ENCODE measurements at places on chromosomes 13 and 19.

DNA sequence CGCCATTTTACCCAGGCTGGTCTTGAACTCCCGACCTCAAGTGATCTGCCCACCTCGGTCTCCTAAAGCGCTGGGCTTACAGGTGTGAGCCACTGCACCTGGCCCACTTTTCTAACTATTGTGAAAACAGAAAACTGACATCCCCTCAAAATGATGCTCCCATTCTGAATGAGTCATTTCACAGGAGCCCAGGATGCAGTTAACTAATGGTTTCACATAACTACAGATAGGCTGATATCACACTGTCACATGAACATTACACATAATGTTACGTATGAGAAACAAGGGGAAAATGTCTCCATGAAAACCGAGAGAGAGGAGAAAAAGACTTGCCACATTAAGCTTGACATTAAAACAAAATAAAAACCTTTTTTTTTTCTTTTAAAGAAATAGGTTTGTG is 37.5 kb downstream of the N4BP2L2 start:
- no peak for DNase-seq

- DNase-seq = no peak
Measured at GRCh38 chr13:30727491-30728355, 7.6 kb upstream of the ALOX5AP start.

- no peak for DNase-seq
Measured at GRCh38 chr13:34523406-34523805, 418.7 kb upstream of the NBEA start.

GRCh38 chr13:52454459-52454819 is 839 bp upstream of the CKAP2 start:
- DNase-seq = no peak

DNA sequence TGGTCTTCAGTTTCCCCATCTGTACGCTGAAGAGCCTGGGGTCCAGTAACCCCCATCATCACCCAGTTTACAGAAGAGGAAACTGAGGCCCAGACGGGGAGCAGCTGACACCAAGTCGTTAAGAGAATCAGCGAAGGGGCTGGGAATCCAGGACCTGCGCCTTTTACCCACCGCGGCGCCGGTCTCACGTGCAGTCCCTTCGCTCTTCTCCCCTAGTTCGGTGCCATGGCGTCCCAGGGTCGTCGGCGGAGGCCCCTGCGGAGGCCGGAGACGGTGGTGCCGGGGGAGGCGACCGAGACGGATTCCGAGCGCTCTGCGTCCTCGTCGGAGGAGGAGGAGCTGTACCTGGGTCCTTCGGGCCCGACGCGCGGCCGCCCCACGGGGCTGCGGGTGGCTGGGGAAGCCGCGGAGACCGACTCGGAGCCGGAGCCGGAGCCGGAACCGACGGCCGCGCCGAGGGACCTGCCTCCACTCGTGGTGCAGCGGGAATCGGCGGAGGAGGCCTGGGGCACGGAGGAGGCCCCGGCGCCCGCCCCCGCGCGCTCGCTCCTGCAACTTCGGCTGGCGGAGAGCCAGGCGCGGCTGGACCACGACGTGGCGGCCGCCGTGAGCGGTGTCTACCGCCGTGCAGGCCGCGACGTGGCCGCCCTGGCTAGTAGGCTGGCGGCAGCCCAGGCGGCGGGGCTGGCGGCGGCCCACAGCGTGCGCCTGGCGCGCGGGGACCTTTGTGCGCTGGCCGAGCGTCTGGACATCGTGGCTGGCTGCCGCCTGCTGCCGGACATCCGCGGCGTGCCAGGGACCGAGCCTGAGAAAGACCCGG is 698 bp downstream of the BLOC1S3 start:
- DNase-seq = no peak

- no peak for DNase-seq
Measured at GRCh38 chr19:3721887-3722442, 13.8 kb downstream of the TJP3 start.

DNA sequence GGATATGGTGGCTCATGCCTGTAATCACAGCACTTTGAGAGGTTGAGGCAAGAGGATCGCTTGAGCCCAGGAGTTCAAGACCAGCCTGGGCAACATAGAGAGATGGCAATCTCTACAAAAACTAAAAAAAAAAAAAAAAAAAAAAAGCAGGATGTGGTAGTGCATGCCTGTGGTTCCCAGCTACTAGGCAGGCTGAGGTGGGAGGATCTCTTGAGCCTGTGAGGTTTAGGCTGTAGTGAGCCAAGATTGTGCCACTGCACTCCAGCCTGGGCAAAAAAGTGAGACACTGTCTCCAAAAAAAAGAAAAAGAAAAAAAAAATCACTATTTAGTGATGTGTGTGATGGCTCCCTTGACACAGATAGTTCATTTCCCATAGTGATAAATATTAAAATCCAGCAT is 365.0 kb upstream of the NBEA start:
- DNase-seq = no peak

DNA sequence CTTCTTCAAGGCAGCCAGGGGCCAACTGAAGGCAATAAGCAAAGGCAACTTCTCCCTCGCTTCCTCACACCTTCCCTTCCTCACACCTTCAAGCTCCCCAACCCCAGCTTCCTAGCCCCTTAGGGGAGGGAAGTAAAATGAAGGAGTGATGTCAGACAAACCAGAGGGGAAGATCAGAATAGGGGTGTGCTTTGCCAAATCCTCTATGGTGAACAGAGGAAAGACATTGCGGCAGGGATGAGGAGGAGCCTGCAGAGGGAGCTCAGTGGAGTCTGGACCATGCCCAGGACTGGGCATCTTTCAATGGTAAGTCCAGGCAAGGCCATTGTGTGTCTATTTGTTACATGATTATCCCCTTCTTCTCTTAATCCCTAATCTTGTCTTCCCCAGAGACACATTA is 164.0 kb downstream of the TSHZ3 start:
- no peak for DNase-seq

DNA sequence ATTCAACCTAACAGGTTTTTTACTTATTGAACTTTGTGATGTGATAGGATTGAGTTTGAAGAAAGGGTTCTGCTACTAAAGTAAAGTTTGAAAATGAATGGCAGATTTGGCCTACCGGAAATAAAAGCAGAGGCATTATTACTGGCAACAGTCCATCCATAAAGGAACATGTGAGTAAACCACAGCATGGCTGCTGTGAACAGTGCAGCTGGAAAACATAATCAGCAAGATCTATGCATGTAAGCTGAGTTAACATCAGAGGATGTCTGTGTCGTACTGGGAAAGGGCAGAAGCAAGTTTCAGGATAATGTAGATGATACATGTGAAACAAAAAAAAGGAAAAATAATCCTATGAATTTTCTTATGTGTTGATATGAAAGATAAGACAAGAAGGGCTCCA is 87.6 kb downstream of the CYSLTR2 start:
- no peak for DNase-seq

DNA sequence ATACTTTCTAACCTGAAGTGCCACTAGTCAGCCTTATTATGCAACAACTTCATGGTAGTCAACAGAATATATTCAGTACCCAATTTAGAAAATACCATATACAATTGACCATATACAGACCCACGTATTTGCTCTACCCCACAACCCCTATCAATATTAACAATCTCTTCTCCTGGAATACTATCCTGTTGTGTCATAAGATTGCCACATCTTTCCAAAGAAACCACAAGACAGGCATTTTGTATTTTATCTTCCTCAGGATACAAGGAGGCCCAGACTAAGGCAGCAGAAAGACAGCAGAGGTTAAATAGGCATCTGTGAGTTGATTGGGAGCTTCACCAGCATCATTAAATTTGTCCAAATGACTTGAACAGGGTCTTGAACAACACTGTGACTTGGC is 4.5 kb downstream of the SPART start:
- DNase-seq = no peak

DNA sequence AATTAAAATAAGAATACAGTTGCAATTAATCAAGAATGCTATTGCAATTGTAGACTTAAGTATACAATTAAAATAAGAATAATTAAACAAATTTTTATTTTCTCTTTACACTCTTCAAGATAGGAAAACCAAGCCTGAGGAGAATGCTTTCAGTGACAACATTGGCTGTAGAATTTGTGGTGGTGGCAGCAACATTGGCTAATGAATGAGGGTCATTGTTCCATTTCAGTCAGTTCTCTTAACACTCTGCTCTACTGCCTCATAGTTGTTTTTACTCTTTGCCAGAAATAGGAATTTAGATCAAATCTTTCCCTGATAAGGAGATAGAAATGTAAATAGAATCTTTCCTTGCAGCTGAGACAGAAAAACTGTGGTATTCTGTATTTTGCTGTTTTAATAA is 391.6 kb downstream of the PCDH20 start:
- no peak for DNase-seq

DNA sequence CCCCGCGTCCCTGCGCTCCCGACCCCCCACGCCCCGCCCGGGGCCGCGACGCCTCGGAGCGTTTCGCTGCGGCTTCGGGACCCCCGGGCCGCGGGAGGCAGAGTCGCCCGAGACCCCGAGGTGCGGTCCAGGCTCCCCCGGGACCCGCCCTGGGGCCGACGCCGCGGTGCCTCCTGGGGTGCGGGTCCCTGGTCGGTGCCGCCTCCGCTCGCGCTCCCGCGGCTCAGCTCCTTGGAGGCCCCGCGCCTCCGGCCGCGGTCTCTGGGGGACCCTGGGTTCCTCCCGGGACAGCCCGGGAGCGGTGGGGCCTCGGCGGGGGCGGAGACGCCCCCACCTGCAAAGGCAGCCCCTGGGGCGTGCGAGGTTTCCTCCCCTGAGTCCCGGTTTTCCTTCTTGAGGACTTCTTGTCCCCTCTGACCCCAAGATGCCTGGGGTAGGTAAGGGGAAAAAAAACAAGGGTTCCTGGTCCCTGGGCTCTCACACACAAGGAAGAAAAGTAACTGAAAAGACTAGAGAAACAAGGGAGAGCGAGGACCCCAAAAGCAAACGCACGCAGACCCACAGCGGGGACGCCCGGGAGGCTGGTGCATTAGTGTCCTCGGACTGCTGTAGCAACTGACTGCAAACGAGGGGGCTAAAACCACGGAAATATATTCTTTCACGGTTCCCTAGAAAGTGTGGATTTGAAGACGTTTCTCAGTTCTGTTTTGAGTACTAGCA is 740 bp downstream of the ZNF555 start:
- DNase-seq = no peak

- DNase-seq = no peak
Measured at GRCh38 chr19:49643466-49643865, 1.5 kb downstream of the SCAF1 start.

GRCh38 chr13:114264886-114265611 is 16.4 kb upstream of the UPF3A start:
- DNase-seq = no peak

GRCh38 chr13:80157261-80157932 is 183.5 kb downstream of the SPRY2 start:
- no peak for DNase-seq

- no peak for DNase-seq
Measured at GRCh38 chr13:95585867-95586266, 33.3 kb downstream of the CLDN10 start.

- DNase-seq = no peak
Measured at GRCh38 chr13:42064966-42065365, 16.5 kb downstream of the DGKH start.

DNA sequence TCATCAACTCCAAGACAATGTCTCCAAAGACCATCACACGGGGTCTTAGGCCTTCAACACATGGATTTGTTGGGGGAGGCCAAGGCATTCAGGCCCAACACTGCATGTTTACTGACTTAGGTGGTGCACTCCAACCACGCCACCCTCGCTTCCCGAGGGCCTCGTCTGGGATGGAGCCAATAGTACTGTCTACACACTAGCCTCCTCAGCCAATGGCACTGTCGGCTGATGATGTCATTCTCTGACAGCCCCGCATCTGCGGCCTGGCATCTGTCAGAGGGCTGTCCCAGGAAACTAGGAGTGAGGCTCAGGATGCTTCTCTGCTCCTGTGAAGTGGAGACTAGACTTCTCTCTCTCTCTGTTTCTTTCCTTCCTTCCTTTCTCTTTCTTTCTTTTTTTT is 96.6 kb downstream of the TEX26 start:
- DNase-seq = no peak

GRCh38 chr19:56866538-56866937 is 26.0 kb upstream of the PEG3 start:
- DNase-seq = no peak

- no peak for DNase-seq
Measured at GRCh38 chr19:19687090-19687489, 18.5 kb downstream of the ZNF101 start.

DNA sequence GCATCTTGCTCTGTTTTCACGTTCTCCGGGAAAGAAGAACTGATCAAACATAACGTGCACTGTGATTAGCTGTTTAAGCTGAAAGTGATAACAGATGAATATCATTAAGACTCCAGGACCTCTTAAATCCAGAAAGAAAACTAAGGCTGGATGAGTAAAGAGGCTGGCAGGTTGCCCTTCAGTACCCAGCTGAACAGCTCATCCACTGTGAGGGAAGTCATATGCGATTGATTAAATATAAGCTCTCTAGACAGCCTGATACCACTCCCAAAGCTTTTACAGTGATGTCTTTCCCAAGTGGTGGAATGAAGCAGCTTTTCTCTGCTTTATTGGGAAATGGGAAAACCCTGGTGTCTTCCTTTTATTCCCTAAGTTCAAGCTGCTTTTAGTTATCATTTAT is 116.9 kb downstream of the EFNB2 start:
- no peak for DNase-seq

DNA sequence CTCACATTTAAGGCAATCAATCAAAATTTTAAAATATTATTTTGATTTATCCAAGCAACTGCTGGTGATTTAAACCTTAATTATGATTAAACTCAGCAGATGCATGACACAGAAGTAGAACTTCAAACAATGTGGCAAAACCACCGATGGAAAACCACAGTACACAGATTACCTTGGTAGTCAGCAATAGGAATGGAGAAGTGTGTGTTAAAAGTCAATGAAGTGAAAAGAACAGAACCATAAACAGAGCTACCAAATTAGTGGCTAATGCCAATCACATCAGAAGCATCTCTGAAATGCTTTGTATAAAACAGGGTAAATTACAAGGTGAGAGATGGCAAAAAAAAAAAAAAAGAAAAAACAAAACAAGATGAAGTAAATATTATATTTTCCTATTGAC is 31.2 kb downstream of the KATNAL1 start:
- DNase-seq = no peak

DNA sequence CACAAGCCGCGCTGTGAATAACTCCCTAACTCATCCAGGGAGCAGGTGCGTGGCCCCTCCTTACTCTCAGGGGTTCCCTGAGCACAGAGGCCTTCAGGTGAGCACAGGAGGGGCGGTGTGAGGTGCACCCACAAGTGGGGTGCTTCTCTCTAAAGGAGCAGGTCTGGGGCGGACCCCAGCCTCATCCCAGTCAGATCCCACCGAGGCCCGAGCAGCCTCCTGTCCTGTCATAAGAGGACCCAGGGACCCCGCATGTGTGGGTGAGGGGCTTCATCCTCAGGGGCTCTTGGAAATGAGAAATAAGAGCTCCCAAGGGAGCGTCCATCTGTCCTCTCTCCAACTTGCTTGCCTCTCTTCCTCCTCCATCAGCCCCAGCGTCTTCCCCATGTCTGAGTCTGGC is 3.0 kb upstream of the LILRA5 start:
- DNase-seq = no peak

- DNase-seq = no peak
Measured at GRCh38 chr19:6274756-6275155, 5.0 kb downstream of the MLLT1 start.

- peak; percentile 71 for DNase-seq
Measured at GRCh38 chr19:19591133-19591825, 27.2 kb downstream of the PBX4 start.

GRCh38 chr13:76644906-76645305 is 241.3 kb downstream of the KCTD12 start:
- DNase-seq = no peak

- DNase-seq = no peak
Measured at GRCh38 chr19:46715620-46715974, 1.3 kb downstream of the PRKD2 start.

Measured in SJSA1 (cell line).